ENCODE measurements at places on chromosomes 7 and 10.
A peak's percentile ranks its signal among the peaks of the same experiment; 100 is the strongest.

GRCh38 chr10:126277181-126277580, 111.1 kb downstream of the ADAM12 start:
- no peak for DNase-seq

- no peak for DNase-seq
Measured at GRCh38 chr7:25496476-25497368, 268.4 kb upstream of the NPVF start.

DNA sequence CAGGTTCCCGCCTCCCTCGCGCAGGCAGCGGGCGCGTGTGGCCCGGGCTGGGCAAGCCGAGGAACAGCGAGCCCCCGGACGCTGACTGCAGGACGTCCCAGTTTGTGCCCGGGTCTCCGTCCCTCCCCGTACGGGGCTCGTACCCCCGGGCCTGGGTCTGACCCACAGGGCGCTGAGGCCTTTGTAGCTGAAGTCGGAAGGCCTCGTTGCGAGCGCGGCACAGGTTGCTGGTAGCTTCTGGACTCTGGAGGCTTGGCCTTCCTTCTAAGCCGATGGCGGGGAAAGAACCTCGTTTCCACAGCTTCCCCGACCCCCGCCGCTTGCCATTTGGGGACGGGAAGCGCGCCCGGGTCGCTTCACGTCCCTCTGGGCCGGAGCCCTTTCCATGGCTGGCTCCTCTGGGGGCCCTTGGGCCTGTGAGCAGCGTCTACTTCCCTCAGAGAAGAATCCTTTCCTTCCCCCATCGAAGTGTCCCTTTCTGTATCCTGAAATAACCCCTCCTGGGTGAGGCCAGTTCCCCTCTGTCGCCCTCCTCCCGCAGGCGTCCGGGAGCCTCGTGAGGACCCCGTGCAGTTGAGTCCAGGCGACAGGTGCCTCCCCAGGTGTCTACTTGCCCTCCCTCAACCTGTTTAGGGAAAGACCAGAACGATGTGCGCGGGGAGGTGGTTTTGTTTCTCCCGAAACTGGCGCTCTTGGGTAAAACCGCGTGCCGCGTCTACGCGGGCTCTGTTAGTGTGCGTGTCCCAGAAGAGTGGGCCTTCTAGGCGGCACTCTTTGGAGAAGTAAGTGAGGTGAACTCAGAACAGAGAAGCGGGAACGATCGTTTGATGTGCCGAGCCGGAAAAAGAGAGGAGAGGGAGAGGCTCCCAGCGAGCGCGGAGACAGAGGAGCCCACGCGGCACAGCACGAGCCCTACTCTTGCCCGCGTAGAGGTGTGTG, 9.3 kb downstream of the EVX1 start:
- DNase-seq: no peak

- DNase-seq: no peak
Measured at GRCh38 chr7:21568762-21569161, 25.9 kb downstream of the DNAH11 start.

GRCh38 chr10:71127104-71127503, 85.3 kb upstream of the UNC5B start:
- DNase-seq: no peak

DNA sequence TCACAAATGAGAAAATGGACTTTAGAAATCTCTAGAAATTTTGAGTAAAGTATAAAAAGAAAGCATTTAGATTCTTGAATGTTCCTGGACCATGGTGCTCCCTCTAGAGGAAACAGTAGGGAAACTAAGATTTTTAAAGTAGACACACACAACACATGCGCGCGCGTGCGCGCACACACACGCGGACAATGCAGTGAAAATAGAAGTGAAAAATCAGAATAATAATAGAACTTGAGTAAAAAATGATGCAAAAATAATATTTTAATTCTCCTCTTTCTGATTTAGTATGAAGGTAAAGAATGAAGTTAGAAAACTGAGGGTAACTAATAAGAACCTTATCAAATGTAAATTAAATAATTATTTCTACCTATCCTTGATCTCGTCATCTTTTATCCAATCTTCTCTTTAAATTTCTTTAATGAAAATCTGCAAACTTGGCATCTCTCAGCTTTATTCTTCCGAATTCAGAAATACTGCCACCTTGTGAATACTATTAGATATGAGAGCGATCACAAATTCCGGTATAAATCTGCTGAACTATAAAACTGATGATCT, 117.0 kb upstream of the AMPH start:
- DNase-seq: peak; percentile 21

DNA sequence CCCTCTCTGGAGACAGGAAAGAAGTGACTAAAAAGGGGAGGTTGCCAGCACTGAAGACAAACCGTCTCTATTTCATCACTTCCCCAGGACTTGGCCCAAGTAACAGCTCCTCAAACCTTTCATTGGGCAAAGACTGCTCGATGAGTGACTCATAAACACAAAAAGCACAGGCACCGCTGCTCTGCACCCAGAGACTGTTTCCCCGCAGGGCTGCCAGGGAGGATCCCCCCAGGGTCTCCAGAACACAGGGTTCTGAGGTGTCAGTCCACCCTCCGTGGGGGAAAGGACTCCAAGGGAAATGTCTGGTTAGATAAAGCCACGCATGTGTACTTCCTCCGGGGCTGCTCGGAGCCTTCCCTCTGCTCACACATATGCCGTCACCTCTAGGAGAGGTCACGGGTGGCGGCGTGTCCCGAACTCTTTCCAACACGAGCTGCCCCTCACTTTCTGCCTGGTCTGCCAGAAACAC, 59.9 kb downstream of the INSIG1 start:
- DNase-seq: peak; percentile 32

DNA sequence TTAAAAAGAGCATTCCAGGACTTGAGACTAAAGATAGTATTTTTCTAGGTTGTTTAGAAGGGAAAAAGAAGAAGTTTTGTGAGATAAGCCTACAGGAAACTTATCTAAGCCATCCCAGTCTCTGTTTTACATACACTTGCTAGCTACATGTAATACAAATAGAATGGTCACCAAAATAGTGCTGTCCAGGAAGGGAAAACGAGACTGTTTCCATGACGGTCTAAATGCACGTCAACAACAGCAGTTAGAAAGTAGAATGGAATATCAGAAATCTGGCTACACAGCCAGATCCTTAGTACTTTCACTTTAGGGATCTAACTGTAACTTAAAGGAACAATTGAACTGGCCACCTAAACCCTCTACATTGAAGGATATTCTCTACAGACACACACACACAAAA, 117.6 kb downstream of the TSPAN12 start:
- DNase-seq: no peak

DNA sequence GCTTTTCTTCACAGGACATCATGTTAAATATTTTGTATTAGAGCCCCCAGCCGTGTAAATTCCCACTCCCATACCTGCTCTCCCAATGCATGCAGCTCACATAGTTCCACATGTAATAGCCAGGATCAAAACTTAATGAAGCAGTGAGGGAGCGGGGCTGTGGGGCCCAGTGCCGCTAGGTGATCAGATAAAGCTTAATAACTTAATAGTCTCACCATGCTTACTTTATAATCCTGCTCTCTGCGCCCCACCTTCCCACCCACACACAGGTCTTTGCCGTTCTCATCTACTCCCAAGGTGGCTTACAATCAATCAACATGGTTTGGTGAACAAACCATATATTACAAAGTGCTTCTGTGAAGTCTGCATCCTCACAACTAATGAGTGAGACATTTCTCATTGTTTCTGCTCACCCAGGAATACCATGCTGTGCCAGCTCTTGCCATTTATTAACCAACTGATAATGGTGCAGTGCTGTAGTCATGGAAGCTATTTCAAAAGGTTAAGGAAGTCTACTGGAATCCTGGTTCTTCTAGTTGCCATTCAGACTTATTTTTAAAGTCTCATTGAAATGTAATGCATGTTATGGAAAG, 156.4 kb downstream of the CTTNBP2 start:
- no peak for DNase-seq

DNA sequence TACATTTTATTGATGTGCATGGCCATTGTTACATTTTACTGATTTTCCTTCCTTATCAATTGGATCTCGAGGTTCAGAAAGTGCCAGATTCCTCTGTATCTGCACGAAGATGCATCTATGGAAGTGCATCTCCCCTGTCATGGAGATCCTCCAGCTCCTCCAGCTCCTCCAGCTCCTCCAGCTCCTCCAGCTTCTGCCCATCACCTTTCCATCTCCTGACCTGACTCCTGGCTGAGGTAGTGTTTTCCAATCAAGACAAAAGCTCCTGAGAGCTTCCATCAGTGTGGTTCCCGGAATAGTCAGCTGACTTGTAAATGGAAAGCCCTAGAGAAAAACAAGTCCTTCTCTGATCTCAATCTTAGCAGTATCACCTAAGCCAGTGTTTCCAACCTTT, 90.8 kb upstream of the KLF6 start:
- DNase-seq: no peak

GRCh38 chr10:28411648-28412047, 108.8 kb upstream of the MPP7 start:
- no peak for DNase-seq

Data from NCI-H226 (cell line).